Upper lobe of right lung (tissue), 1 donor: ENCODE measurements at places on chromosomes 7 and 10. TPM values are rescaled to one million over a fixed set of nuclear protein-coding genes. Genes with fewer than 3 reads are reported as not detected.

Gene CFAP46
- total RNA-seq, result 0.52 TPM

Gene SFMBT2
- 16.1 TPM for total RNA-seq

Gene PNLIPRP3
- 0.20 TPM for total RNA-seq

GRCh38 chr7:32034052-32034451 is 36.2 kb downstream of the PDE1C start:
- DNase-seq, result no peak

- DNase-seq, result no peak
These were observed 539.4 kb upstream of the MGMT start for GRCh38 chr10:128927497-128928161.

Gene OR2A25
- total RNA-seq, result not detected

Gene EN2
- total RNA-seq, result not detected

DNA sequence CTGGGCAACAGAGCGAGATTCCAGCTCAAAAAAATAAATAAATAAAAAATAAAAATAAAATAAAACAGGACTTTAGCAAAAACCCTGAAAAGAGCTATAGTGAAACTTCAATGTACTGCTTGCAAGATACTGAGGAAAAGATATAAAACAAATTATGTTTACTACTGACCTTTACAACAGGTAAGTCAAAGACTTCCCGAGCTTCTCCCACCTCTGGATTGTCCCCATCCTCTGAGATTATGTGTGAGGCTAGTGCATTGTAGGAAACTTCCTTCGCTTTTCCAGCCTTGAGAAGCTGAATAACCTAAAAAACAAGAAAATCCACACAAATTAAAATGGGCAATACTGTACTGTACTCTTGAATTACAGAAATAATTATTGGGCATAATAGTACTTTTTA is 4.4 kb downstream of the PAXIP1 start:
- no peak for DNase-seq
